ENCODE measurements at places on chromosomes 1 and 21.

DNA sequence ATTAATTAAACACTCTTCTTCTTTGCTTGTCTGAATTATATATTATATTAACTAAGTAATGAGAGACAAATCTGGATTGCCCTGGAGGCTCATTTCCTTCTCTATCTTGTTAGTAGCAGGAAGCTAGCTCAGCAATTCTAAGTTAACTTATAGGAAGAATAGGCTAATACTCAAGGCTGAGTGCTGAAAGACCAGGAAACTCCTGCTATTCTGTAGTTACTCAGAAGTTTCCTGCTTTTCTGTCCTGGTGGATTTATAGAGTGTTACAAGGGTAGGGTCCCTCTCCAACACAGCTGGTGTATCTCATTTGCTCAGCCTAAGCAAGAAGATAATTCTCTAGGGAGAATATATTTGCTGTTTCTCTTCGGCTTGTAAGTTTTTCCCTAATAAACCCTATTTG, 29.2 kb downstream of the HSPA13 start:
- no peak for DNase-seq

GRCh38 chr1:192696082-192696481, 60.1 kb downstream of the RGS13 start:
- no peak for DNase-seq

GRCh38 chr1:97277891-97278654, 556.5 kb downstream of the PTBP2 start:
- DNase-seq: no peak

GRCh38 chr1:103353391-103353790, 172.1 kb upstream of the RNPC3 start:
- no peak for DNase-seq

DNA sequence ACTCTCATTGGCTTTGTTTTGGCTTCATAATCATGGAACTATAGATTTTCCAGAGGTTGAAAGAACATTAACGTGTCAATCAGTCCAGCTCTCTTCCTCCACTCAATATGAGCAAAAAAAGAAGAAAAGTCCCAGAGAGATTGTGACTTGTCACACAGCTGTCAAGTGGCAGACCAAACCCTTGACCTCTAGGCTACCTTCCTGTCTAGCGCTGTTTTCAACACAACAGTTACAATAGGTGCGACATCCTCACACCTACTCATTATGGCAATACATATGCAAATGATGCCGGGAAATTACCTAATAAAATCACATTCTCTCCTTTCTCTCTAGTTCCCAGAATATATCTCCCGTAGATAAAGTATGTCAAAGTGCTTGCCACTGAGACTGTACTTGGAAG, 1.1 kb downstream of the WARS2 start:
- DNase-seq: peak; percentile 7

DNA sequence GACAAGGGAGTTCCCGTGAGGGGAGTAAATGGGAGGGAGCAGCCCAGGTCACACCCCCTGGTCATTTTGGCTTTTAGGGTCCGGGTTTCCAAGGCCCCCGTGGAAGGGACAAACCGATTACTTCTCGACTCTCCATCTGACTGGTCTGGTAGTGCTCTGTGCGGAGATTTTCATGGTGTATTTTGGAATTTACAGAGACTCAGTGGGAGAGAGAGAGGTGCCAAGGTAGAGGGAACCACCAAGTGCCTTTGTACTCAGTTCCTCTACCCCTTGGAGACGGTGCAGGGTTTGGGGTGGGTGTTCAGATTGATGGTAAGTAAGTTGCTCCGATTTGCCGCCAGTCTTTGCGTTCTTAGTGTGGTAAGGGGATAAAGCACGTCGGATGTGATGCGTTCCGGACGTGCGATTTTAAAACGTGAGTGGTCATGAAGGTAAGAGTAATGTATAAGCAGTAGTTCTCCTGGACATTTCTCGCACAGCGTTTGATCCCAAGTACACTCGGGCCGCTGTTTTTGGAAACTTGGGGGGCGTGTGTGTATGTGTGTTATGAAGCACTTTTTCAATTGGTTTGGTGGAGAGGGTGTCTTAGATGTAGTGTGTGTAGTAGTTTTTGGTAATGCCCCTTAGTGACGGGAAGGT, 682 bp downstream of the SUCO start:
- DNase-seq: peak; percentile 9

Data from stimulated activated CD8-positive, alpha-beta memory T cell treated with anti-CD3 and anti-CD28 coated beads, Interleukin-4, amount 100 ng/mL, for 4 hours (primary cell).